Stimulated activated CD8-positive, alpha-beta memory T cell treated with anti-CD3 and anti-CD28 coated beads, Interleukin-4, amount 100 ng/mL, for 1 hour (primary cell): ENCODE measurements at places on chromosomes 2 and 18.

- DNase-seq = no peak
Measured at GRCh38 chr18:12248926-12249720, 5.0 kb upstream of the CIDEA start.

- DNase-seq = no peak
Measured at GRCh38 chr2:241565411-241565810, 6.9 kb downstream of the BOK start.

DNA sequence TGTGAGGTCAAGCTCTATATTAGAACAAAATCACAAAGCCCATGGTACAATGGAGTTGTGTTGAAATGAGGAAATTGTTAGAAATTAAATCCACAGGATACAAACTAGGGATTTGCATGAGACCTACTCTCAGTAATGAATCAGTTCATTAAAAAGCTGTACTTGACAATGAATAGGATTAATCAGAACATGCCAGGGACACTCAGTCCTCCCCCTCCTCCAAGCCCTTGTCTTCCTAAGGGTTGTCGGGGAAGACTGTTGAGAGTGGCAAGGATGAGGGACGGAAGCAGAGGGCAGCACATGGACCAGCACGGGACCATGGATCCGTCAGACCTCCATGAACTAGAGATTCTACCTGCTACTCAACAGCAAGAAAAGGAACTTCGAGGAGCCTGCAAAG lies 39.8 kb downstream of the SPRED2 start:
- DNase-seq = no peak

- DNase-seq = no peak
Measured at GRCh38 chr2:24885221-24886125, 34.6 kb downstream of the ADCY3 start.

GRCh38 chr2:28635191-28635611 lies 116.4 kb upstream of the PPP1CB start:
- no peak for DNase-seq

DNA sequence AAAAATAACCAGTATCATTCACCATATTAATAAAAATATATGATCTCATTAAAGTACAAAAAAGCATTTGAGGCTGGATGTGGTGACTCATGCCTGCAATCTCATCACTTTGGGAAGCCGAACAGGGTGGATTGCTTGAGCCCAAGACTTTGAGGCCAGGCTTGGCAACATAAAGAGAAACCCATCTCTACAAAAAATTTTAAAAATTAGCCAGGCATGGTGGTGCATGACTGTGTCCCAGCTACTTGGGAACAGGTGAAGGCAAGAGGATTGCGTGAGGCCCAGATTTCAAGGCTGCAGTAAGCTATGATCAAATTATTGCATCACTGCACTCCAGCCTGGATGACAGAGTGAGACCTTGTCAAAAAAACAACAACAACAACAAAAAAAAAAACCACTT lies 75.9 kb downstream of the RAD51AP2 start:
- no peak for DNase-seq

GRCh38 chr2:25726522-25726921 lies 53.1 kb upstream of the DTNB start:
- DNase-seq = no peak

- DNase-seq = no peak
Measured at GRCh38 chr2:231280846-231281245, 82.4 kb downstream of the ARMC9 start.

DNA sequence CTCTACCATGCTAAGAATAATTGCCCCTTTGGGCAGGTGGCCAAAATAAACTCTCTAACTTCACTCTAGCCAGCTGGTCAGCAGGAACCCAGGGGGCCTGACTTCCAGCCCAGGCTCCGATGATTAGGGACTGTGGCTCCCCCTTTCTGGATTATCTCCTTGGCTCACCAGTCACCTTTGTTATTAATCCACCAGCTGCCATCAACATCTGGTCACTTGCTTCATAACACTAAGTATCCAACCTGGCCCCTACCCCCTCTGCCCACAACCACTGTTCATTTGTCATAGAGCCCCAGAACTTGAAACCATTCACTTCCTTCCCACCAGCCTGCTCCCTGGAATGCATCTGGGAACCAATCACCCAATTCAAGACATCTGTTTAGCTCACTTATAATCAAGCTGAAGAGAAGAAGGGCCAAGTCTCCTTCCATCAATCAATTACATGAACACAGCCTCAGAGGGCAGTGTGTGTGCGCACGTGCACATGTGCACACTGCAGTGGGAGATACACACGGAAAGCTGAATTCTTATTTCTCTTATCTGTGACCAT lies 215.1 kb downstream of the ALK start:
- DNase-seq = no peak

GRCh38 chr2:194380011-194380410 lies 1277.0 kb upstream of the SLC39A10 start:
- DNase-seq = no peak

DNA sequence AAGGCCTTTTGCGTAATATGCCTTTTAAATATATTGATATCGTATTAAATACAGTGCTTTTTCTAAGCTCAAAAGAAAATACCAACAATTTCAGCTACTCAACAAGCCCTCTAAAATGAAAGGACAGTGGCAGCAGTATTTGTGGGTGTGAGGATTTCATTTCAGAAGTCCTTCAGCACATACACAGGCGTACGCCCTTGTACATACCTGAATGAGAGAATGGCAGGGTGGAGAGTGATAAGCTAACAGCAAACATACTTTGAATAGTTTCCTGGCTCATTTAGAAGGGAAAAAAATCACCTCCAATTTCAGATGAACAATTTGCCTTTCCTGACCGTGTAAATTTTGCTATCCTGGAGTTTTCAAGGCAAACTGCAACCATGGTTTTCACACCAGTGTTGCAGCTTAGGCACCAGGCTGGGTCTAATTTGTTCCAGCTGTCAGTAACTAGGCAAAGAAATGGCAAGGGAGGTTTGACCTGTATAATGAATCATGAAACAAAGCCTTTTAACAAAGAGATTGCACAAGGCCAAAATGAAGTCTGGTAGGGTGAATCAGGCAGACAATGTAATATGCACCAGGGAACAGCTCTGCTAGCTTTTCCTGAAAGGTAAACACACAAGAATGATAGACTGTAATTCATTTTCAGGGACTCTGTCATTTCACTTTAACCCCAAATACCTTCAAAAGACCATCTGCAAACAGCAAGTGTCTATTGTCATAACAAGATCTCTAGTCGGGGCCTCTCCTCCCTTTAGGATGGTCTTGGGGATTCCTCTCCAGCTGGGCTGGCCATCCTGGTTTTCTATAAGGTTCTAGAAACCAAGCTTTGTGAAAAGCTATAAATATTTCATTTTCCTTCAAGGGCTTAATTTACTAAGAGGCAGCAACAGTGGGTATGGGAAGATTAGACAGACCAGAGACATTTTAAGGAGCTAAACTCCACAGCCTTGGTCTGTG lies 11.5 kb downstream of the ANKRD29 start:
- DNase-seq = no peak

- DNase-seq = peak; percentile 49
Measured at GRCh38 chr18:3449512-3450011, 410 bp upstream of the TGIF1 start.

DNA sequence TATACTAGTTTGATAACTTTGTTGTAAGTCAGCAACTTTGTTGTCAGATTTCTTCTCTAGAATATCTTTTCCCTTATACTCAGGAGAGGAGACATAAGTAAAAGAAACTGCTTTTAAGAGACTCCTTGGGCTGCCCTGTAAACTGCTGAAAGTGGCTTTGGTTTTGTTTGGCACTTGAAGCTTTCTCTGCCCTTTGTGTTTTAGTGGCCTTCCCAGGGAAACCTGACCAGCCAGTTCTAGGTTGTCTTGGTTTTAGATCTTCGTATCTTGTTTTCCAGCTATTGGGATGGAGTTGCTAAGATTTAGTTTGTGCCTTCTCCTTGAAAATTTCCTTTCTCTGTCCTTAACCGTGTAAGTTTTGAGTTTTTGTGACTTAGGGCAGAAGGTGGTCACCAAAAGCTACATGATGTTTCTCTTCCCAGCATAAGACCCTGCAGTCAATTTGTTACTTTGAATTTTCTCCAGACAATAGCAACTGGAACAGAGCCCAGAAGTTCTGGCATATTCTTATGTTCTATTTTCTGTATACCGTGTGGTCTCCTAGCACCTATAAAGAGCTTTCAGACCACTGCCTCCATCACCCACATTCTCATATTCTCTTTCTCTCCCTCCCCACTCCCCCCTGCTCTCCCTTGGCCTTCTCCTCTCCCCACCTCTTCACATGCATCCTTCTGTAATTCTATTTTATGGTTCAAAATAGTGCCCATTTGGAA lies 81.1 kb downstream of the BOLA3 start:
- no peak for DNase-seq

GRCh38 chr18:27136208-27136535 lies 48.9 kb downstream of the CHST9 start:
- DNase-seq = no peak

DNA sequence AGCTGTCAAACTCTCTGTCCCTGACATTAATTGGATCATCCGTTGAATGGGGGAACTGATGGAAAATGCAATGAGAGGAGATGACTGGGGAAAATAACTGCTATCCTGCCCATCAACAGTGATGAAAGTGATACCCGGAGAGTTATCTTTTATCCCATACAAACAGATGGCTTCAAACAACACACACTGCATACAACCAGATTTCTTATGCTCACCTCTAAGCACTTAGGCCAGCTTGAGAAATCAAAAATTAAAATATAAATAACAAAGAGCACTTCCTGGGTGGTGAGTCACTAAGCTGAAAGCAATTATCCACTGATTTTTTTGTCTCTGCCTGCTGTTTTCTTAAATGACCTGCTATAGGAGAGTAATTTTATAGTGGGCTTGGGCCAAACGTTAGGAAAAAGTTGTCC lies 237.6 kb upstream of the RGPD4 start:
- no peak for DNase-seq

DNA sequence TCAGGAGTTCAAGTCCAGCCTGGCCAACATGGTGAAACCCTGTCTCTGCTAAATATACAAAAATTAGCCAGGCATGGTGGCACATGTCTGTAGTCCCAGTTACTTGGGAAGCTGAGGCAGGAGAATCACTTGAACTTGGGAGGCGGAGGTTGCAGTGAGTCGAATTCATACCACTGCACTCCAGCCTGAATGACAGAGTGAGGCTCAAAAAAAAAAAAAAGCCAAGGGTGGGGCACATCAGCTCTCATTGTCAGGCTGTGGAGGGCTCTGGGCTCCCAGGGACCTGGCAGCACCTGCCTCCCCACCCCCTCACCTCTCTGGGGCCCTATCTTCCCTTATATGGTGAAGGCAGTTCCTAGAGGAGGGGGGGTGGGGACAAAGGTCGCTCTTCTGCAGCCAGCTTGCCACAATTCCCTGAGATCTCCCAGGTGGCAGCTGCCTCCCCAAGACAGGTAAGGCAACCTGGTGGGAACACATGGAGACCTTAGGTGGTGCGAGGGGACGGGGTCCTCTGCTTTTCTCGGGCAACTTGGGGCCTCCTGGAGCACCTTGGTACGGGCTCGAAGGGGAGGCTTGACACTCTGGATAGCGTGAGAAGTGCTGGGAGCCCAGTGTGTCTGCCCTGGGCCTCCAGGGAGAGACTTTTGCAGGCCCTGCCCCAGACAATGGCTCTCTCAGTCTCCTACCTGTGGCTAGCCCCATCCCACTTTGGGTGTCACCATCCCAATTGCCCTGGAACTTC lies at the start of gene VIL1:
Gene VIL1 (plus strand): TSS at position 407 of the 742 bp plus-strand sequence. CDS start 4,656 bp downstream, outside the sequence.
- no peak for DNase-seq

GRCh38 chr18:56258178-56258577 lies 380.2 kb downstream of the TXNL1 start:
- DNase-seq = no peak

DNA sequence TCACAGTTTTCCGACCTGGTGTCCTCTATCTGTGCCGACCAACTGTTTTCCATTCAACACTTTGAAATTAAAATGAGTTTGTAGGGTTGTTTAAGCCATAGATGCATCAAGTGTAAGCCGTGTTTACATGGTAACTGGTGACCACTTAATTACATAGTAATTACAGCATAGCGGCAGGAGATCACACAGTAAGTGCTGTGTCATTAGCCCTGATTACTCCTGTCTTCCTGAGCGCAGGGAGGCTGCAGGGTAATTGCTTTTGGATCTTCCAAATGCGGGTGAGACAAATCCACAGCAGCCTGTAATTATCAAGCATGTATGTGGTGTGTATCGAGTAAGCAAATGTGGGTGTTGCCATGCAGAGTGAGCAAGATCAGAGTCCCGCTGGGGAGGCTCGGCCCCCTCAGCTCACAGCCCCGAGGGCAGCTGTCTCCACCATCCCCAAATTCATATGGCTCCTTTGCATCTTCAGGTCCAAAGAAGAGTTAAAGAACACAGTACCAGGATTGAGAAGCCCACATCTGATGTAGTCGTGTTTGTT lies 71.5 kb upstream of the HDAC4 start:
- no peak for DNase-seq

DNA sequence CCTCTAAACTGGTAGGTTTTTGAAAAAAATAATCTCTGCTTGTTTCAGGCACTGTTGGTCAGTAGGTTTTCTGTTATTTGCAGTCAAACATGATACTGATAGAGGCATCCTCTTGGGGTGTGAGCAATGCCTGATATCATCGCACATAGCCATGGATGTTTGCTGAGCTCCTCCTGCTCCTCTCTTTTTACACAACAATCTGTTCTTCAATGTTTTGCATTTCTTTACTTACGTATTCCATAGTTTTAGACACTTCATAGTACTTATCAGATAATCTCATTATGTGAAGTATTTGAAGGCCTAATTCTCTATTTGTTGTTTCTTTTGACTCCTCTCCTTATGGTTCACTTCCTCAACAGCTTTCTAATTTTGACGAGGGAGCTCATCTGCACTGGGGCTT lies 23.0 kb upstream of the HS6ST1 start:
- DNase-seq = no peak

- DNase-seq = no peak
Measured at GRCh38 chr18:71995904-71996465, 548.2 kb downstream of the CBLN2 start.
